Stimulated activated CD4-positive, alpha-beta T cell treated with anti-CD3 and anti-CD28 coated beads, Interleukin-4, amount 100 ng/mL, for 1 hour (primary cell): ENCODE measurements at places on chromosomes 13 and 19.

GRCh38 chr19:5218255-5218855, 122.3 kb downstream of the PTPRS start:
- no peak for DNase-seq

- no peak for DNase-seq
Measured at GRCh38 chr19:40442328-40443130, 1.6 kb downstream of the SERTAD3 start.

DNA sequence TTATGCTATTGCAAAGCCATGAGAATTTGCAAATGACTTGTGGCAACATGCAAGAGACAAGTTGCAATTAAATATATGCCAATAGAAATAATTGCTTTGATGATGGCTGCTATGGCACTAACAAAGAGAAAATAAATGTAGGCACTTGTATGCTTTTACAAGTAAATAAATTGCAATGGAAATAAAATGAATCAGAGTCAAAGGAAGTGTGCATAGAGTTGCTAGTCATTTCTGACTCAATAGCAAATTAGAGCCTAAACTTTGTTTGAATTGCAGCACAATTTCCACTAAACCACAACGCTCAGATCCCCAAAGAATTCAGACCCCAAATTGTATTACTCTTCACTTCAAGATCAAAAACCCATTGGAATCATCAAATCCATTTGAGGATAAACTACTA, 792.1 kb upstream of the ARGLU1 start:
- no peak for DNase-seq

DNA sequence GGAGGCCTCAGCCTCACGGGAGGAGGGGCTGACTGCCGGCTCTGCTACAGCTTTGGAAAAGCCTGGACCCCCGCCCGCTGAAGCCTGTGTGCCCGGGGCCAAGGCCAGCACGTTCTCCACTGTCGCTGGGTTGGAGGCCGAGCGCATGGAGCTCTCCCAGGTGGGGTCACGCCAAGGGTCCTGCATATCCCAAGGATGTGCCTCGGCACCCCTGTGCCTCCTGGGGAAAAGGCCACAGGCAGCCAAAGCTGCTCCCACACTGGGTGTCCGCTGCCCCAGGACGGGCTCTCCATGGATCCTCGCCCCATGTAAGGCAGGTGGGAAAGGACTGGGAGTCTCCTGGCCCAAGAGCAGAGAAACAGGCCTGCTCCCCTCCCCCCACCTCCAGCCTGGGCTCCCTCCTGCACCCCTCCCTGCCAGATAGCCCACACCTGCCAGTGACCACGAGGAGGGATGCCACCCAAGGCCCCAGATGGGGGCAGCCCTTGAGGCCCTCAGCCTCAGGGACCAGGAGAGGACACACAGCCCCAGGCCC, 64.0 kb downstream of the MLLT1 start:
- no peak for DNase-seq

DNA sequence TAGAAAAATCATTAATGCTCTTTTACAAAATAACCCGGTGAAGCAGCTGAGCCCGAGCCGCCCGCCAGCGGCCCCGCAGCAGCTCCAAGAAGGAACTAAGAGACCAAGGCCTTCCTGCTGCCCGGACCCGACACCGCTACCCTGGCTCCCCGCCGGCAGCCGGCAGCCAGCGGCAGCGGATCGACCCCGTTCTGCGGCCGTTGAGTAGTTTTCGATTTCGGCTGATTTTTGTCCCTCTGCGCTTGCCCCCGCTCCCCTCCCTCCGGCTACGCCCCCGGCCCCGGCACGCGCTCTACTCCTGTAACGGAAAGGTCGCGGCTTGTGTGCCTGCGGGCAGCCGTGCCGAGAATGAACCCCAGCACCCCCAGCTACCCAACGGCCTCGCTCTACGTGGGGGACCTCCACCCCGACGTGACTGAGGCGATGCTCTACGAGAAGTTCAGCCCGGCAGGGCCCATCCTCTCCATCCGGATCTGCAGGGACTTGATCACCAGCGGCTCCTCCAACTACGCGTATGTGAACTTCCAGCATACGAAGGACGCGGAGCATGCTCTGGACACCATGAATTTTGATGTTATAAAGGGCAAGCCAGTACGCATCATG, at the start of gene PABPC3:
TSS of gene PABPC3 (plus strand) at position 286 of the 603 bp plus-strand sequence. CDS start at position 349, 63 bp downstream.
- DNase-seq = no peak

DNA sequence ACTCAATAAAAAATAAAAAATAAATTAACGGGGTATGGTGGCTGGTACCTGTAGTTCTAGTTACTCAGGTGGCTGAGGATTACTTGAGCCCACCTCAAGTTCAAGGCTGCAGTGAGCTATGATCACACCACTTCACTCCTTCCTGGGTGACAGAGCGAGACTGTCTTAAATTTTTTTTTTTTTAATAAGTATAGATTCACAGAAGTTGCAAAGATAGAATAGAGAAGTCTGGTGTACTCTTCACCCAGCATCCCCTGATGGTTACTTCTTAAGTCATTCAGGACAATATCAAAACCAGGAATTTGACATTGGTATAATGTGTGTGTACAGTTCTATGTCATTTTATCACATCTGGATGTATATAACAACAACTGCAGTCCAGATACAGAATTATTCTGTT, 7.7 kb upstream of the CD22 start:
- no peak for DNase-seq

DNA sequence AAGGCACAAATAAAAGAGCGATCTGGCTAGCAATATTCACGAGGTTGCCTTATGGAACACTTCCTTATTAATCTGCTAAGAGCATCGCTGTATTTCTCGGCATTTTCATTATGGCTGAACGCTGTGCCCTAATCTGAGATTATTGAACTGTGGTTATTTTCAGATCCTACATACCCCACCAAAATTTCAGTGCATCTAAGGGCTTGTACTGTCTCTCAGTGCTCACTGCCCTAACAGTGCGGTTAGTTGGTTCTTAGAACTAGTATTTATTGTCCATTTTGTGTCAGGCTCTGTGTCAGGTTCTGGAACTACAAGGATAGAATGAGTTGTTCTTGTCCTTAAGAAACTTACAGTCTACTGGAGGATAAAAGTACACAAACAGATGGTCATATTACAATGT, 51.6 kb downstream of the FLT3 start:
- no peak for DNase-seq

- DNase-seq = no peak
Measured at GRCh38 chr19:7997809-7998480, 7.5 kb downstream of the ELAVL1 start.

DNA sequence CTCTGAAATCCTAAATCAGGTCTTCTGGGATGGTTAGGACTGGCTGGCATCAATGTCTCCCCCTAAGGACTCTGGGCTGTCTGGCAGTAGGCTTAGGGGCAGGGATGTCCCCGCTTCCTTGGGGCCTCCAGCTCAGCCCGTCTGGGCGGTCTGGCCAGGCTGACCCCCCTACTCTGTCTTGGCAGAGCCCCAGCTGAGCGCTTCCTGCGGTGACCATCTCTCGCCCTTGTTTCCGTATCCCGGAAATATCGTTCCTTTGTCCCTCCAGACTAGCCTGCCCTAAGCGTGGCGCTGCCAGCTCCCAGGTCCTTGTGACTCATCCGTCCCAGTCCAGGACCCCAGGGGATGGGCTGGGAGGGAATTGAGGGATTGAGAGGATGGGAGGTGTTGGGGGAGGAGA, 11.3 kb downstream of the GTPBP3 start:
- no peak for DNase-seq

DNA sequence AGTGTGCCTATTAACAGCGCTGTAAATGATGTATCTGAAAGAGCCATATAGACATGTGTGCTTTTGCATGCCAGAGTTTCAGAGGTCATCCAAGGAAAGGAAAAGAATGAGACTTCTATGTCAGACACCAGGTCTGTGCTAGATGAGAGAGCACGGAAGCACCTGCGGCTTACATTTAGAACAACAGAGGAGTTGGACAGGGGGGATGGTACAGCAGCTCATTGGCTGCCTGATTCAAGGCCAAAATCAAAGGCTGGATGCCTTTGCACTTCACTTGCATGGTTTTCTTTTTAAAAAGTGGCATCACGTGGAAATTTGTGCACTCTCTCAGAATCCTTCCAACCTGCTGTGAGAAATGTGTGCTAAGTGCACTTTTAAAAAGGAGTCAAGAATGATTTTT, 32.8 kb upstream of the AMER2 start:
- no peak for DNase-seq

DNA sequence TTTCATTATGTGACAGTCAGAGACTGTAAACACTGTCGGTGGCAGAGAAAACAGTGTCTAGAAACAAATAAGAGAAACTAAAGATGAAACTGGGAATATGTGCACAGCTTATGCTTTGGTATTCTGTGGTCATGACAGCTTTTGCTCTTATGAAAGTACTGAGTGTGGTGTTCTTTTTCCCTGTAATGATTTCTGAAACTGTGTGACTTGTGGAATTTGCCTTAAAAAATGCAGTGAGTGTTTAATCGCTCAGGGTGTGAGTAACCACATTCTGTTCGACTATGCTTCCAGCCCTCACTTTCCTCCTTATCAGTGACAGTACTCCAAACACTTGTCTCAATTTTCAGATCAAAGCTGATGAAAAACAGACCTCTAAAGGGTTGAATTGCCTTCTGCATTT, 66.9 kb upstream of the DIAPH3 start:
- DNase-seq = no peak

DNA sequence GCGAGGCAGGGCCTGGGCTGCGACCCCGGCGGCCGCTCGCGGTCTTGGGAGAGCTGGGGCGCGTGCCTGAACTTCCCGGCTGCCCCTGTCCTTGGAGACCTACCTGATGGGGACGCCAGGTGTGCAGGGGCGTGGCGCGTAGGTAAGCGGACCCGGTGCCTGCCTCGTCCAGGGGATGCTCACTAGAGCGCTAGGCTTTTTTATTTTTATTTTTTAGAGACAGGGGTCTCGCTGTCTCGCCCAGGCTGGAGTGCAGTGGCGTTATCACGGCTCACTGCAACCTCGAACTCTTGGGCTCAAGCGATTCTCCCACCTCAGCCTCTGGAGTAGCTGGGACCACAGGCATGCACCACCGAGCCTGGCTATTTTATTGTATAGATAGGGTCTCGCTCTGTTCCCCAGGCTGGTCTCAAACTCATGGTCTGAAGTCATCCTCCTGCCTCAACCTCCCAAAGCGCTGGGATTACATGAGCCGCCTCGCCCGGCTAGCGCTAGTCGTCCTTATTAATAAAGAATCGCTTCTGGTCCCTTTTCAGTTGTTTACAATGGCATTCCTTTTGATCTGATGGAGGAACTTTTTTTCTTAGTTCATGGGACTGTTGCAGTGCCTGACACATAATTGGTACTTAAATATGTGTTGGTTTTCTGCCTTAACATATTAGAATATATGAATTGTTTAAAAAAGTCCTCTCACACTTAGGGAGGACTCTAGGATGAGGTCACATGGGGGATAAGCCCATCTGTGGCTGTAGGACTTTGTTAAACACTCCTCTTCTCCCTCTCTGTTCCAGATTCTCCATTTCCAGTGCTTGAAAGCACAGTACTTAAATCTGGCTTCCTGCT, 812 bp downstream of the DPY19L3 start:
- DNase-seq = no peak

GRCh38 chr19:19205416-19206410, 2.5 kb upstream of the NR2C2AP start:
- no peak for DNase-seq

GRCh38 chr19:7326105-7326877, 22.4 kb upstream of the ARHGEF18 start:
- DNase-seq = no peak

GRCh38 chr19:16581971-16582343, 9.7 kb upstream of the SLC35E1 start:
- no peak for DNase-seq

- peak; percentile 18 for DNase-seq
Measured at GRCh38 chr19:55304279-55304978, 20.6 kb downstream of the BRSK1 start.

GRCh38 chr13:74825152-74825937, 656.6 kb downstream of the TBC1D4 start:
- DNase-seq = no peak

- DNase-seq = no peak
Measured at GRCh38 chr19:49848938-49849337, 2.0 kb upstream of the PTOV1 start.

DNA sequence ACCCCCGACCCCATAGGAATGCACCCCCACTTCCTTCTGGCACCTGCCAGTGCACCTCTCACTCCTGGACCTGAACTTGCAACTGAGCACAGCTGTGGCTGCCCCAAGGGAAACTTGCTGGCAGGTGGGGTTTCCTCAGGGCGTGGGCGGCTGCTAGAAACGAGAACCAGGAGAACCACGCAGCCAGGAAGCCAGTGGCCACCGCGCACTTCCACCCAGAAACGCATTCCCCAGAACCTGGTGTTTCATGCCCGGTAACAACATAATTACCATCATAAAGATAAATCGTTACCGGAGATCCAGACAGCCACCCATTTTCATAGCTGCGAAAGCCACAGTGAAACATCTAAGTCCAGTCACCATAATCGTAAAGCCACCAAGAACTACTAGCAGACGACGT, 75.2 kb upstream of the C13orf46 start:
- peak; percentile 69 for DNase-seq

DNA sequence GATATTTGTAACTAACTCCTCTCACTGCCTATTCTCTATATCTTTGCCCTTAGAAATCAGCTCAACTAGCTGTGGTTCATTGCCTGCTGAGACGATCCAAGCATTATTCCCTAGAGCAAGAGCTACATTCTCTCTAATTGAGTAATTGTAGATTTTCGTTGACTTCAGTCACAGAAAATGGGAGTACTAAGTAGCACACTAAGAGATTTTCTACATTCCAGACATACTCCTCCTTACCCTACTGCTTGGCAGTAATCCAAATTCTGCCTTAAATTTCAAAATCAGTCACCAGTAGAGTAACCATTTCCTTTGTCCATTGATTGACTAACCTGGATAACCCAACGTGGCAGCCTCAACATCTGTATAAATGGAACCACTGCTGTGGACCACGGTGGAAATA, 1786.8 kb downstream of the SLITRK5 start:
- DNase-seq = no peak

GRCh38 chr13:29021311-29021710, 201.2 kb downstream of the MTUS2 start:
- no peak for DNase-seq
